Effector CD8-positive, alpha-beta T cell (primary cell): ENCODE measurements at places on chromosomes 7 and 10.

DNA sequence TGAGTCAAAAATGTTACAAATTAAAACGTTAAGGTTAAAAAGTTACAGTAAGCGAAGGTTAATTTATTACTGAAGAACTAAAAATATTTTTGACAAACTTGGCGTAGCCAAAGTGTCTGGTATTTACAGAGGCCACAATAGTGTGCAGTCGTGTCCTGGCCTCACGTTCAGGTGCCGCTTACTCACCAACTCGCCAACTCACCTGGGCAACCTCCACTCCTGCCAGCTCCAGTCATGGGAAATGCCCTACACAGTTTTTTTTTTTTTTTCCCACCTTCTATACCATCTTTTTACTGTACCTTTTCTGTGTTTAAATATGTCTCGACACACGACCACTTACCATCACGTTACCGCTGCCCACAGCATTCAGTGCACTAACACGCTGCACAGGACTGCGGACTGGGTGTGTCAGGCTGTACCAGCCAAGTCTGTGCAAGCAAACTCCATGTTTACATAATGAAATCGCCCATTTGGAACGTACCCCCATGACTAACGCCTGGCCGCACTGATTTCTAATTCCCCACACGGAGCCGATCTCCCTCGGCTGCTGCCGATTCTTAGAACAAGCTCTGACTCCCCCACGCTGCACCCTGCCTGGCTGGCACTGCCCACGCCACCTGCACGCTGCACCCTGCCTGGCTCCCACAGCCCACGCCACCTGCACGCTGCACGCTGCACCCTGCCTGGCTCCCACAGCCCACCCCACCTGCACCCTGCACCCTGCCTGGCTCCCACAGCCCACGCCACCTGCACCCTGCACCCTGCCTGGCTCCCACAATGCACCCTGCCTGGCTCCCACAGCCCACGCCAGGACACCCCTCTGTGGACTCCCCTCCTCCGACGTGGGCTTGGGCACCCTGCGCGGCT, 203.1 kb downstream of the ZMYND11 start:
- no peak for DNase-seq

DNA sequence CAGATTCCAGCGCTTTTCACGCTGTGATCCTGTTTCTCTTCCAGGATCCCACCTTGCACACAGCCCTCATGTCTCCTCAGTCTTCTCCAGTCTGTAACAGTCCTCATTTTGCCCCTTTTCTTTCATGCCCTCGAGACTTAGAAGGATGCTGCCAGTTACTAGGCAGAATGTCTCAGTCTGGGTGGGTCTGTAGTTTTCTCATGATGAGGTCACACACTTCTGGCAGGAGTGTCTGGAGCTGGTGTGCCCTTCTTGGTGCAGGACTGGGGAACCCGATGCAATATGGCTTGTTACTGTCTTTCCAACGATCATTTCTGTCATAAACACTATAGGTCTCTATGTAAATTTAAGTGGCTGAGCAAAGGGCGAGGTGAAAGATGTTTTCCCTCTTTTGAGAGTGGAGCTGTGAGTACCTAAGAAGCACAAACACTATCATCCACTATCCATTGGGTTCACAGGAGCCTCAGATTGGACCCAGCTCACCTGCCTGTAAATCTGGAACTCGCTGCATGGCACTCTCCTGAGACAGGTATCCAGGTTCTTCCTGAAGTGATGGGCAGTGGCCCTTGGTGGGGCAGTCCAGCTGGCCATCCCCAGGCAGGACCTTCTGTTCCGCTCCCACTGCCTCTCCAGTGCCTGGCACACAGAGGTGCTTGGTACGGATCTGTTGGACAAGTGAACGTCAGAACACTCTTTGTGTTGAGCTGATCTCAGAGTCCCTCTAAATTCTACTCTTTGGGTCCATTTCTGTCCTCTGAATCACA, 64.3 kb upstream of the ZNF32 start:
- no peak for DNase-seq

DNA sequence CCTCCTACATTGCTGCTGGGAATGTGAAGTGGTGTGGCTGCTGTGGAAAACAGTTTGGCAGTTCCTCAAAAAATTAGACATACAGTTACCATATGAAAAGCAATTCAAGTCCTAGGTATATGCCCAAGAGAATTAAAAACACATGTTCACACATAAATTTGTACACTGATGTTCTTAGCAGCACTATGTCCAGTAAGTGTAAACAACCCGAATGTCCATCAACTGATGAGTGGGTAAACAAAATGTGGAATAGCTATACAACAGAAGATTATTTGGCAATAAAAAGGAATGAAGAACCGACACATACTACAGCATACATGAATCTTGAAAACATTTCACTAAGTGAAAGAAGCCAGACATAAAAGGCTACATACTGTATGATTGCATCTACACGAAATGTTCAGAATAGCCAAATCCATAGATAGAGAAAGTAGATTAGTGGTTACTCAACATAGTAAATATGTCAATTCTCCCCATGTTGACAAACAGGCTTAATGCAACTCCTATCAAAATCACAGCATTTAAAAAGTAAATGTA, 17.2 kb downstream of the CEP41 start:
- DNase-seq = no peak

GRCh38 chr10:26439406-26440087, 1.4 kb downstream of the APBB1IP start:
- DNase-seq = no peak
